ENCODE measurements at places on chromosomes 3 and 15.

DNA sequence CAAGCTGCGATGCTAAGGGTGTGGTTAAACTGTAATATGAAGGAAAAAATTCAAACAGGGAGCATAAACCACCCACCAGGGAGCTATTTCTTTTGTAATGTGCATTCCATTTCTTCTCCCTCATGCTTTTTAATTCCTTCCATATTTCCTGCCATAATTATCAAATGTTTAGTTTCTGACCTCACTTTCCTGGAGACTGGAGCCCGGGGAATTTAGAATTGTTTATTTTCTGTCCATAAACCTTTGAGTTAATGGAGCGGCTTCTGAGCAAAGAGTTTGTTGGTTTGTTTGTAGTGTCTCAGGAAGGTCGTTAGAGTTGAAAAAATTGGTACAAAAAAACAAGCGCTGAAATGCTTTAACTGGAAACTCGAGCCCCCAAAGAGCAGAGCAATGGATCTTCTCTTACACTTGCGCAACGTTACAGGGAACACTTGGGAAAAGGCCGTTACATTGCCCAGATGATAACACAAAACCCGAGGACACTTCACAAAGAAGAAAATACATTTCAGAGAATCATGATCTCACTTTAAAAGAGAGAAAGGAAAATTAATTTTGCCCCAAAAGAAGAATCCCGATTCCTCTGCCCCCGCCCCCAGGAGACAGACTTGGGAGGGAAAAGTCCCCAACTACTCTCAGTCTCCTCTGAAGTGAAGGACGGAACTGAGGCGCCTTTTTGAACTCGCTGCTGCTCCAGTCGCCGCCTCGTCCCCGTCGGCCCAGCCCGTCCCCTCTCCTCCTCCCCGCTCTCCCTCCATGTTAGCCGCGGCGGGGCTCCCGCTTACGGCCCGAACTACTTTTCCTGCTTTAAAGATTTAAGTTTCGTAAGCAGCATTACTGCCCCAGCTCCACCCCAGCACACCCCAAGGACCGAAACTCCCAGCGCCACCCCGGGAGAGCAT, 842 bp downstream of the FSTL1 start:
- DNase-seq: peak; percentile 90

GRCh38 chr3:108046247-108046646, 44.6 kb downstream of the CD47 start:
- no peak for DNase-seq

DNA sequence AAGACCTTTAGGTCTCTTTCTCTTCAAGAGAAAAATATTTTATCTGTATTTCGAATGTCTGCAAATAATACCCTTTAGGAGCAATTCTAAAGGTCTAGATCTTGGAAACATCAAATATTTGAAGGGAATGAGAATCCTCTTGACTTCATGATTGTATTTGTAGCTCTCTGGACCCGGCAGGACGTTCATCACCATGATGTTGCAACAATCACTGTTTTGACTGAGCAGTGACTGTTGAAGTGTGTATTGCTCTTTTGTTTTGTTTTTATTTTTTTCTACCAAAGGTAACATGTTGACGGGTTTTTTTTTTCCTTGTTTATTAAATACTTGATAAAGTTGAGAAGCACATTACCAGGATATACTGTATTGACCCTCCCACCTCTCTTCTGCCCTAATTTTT, 55.3 kb upstream of the CCR4 start:
- DNase-seq: no peak

DNA sequence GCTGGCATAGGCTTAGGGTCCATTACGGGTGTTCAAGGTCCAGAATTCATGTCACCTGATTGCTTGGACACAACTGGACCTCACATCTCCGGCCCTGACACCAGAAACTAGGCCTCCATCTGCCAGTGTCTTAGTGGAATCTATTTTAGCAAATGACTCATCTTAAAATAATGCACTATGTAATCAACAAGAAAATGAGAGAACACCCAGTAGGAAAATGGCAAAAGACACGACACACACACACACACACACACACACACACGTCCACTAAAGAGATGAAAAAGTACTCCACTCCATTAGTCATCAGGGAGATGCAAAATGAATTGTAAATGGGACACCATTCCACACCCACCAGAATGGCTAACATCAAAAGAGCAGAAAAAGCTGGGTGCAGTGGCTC, 11.2 kb downstream of the APBA2 start:
- peak; percentile 64 for DNase-seq

GRCh38 chr3:12994607-12995388, 78.4 kb downstream of the IQSEC1 start:
- DNase-seq: peak; percentile 74

DNA sequence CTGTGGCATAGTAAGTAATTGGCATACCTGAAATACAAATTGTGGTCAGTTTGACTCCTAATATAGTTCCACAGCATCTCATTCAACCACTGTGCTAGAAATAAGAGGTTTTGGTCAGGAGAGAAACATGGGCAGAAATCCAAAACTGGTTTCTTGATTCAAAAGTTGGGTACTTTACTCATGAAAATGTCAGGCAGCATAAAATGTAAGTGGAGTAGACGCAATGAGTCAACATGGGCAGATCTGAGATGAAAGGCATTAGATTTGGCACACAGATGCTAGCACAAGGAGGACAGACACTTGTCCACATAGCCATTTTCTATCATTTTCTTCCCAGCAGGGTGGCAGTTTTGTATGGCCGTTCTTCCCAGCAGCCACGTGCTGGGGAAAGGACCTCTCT, 255.8 kb upstream of the CDIN1 start:
- DNase-seq: peak; percentile 45

DNA sequence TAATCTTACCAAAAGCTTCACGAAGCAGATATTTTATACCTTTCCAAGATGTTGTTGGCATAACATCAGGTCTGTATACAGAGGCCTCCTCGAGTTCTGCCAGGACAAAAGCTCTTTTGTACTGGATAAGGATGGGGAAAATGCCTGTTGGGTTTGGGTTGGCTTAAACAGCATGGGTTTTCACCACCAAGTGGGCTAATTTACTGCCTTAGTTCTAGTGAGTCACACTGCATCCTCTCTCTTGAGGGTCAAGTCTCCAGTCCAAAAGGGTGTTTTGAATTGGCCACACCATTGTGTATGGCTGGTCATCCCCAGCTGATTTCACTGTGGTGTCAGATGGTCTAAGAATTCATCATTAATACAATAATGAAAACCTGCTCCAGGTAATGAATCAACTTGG, 26.1 kb upstream of the BHLHE40 start:
- peak; percentile 25 for DNase-seq

DNA sequence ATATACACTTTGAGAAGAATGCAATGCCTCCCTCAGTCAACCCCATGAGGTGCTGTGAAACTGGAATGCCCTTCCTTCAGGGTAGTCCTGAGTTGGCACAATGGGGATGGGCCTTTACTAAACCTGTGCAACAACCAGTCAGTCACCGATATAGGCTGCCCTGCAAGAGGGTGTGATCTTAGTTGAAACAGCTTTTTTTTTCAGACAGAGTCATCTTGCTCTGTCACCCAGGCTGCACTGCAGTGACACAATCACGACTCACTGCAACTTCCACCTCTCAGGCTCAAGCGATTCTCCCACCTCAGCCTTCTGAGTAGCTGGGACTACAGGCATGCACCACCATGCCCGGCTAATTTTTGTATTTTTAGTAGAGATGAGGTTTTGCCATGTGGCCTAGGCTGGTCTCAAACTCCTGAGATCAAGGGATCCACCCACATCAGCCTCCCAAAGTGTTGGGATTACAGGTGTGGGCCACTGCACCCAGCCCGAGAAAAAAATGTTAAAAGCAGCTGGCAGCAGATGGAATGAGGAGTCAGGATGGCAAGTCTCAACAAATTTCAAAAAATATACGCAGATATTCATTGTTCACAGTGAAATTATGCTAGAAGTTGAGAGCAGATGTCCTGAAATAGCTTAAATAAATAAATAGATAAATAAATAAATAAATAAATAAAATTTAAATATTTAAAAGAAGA, 31.8 kb downstream of the MYO5A start:
- peak; percentile 51 for DNase-seq

GRCh38 chr3:173770796-173771573, 373.4 kb downstream of the NLGN1 start:
- DNase-seq: no peak

- no peak for DNase-seq
Observed at GRCh38 chr3:14555835-14556234, 15.7 kb upstream of the GRIP2 start.

- DNase-seq: no peak
Observed at GRCh38 chr15:78691851-78692421, 50.9 kb upstream of the CHRNB4 start.

GRCh38 chr3:31695280-31696008, 162.7 kb downstream of the STT3B start:
- no peak for DNase-seq

DNA sequence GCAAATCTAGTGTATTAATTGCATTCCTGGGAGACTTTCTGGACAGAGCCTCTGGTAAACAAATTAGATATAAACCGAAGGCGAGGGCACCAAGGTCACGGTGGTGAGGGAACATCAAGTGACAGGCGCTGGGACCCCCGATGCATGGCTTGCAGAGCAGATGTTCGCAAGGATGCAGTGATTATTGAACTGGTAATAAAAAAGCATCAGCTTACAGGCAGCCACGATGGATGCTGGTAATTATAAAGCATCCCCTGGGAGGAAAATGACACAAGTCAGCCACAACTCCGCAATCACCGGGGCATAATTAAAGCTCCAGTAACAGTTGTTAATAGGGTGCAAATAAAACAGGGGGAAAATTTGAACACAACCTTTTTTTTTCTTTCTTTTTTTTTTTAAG, 231.1 kb upstream of the DPH6 start:
- no peak for DNase-seq

GRCh38 chr3:188680189-188680588, 491.6 kb upstream of the TPRG1 start:
- DNase-seq: peak; percentile 88

GRCh38 chr3:67090474-67090873, 92.4 kb downstream of the KBTBD8 start:
- peak; percentile 51 for DNase-seq

GRCh38 chr15:31277335-31278060, 49.1 kb upstream of the KLF13 start:
- DNase-seq: no peak

GRCh38 chr3:117553461-117553860, 843.9 kb downstream of the TUSC7 start:
- peak; percentile 9 for DNase-seq

DNA sequence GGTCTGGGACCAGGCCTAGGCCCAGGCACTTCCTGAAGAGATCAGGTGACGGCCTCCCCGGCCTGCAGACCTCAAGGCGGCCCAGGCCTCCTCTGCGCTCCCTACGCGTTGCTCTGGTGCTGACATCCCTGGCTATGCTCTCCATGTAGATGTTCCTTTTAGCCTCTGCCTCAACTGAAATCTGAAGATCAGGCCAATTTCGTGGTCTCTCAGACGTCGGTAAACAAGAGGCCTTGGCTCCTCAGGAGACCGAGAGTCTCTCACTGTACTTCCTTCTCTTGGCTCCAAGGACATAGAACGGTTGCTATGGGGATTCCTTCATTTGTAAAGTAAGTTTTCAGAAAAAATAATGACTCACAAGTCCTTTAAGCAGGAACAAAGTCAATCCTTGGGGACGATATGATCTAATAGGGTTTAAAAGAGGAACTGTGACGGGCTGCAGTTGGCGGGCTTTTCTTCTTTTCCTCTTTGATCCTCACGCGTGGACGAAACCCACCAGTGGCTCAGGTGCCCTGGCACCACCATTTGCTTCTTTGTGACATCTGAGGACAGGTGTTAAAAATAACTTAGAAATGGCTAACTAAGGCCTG, 55.6 kb upstream of the CGNL1 start:
- peak; percentile 45 for DNase-seq

DNA sequence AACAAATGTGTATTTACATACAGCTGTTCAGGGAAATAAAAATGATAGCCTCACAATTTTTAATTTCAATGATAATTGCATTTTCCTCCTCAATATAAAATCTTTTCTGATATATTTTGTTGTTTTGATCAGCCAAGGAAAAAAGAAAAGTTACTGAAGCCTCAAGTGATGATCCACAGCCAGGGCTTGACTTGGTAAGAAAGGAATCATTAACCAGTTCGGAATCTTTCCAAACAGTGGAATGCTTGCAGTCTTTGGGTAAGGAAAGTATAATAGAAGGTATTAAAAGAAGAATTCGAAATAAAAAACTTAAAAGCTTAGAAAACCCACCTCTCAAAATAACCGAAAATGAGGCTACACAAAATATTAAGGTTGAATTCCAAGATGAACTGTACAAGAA, 1.0 kb downstream of the TOPAZ1 start:
- DNase-seq: no peak

DNA sequence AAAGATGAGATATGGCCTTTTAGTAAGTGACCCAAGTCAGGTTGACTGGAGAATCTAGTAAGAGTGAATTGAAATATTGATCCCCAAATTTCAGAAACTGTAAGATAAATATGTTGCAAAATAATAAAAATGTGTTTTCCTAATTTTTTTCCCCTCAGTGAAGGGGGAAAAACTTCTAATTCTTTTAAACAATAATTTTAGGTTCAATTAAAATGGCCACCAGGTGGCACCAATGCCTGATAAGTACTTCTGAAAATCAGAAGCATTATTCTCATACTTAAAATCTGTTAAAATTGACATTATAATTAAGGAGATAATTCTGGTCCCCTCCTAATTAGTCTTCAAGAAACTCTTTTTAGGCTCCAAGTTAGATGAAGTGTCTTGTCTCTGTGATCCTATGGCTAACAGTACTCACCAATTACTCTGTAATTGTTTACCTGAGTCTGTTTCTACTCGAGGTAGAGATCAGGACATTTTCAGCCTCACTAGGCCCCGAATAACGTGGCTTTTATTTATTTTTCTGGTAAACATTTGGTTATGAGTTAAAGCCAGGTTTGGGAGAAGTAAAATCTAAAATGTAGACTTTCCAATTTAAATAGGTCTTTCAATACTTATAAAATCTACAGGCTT, 52.6 kb downstream of the NMD3 start:
- peak; percentile 52 for DNase-seq

GRCh38 chr15:93072411-93073394, 16.3 kb downstream of the RGMA start:
- DNase-seq: peak; percentile 60

- DNase-seq: no peak
Observed at GRCh38 chr3:139601191-139601961, 61.8 kb upstream of the RBP1 start.

DNA sequence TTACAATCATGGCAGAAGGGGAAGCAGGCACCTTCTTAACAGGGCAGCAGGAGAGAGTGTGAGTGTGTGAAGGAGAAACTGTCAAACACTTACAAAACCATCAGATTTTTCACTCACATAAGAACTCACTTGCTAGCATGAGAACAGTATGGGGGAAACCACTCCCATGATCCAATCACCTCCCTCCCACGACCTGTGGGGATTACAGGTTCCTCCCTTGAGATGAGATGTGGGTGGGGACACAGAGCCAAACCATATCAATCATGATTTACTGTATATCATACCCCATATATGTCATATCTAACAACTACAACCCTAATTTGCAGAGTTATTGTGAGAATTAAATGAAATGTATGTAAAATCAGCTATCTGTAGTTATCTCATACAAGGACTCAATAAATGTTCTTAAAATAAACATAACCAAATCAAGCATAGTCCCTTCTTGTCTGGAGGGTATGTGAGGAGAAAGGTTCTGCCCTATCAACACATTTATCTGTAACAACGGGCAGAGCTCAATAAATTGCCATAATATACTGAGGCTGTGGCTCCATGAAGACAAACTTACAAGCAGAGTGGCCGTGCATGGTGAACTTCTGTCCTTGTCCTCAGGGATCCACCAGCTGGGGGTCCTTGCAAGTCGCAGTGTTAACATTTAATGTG, 504.7 kb downstream of the SOX2 start:
- no peak for DNase-seq

Data from AG10803 (cell line).